Smooth muscle cell of bladder (primary cell): ENCODE measurements at places on chromosomes 5 and 9. TPM values are rescaled to one million over a fixed set of nuclear protein-coding genes. Genes with fewer than 3 reads are reported as not detected.

The MARCOL gene
- total RNA-seq = 4.0 and 8.3 TPM in 2 replicates

The RABEPK gene
- 40.5 and 41.2 TPM in 2 replicates for total RNA-seq

The TMOD1 gene
- total RNA-seq = 0.57 and 0.74 TPM in 2 replicates

The IL5 gene
- not detected in 2 replicates for total RNA-seq

The INSL6 gene
- total RNA-seq = not detected in 2 replicates

The IFNA2 gene
- total RNA-seq = not detected in 2 replicates

The GNA14 gene
- total RNA-seq = 0.57 and 1.4 TPM in 2 replicates

The WNT8A gene
- not detected in 2 replicates for total RNA-seq

The PCDHB15 gene
- 0.46 and 0.71 TPM in 2 replicates for total RNA-seq

The CHSY3 gene
- 7.7 and 14.1 TPM in 2 replicates for total RNA-seq

The RNF208 gene
- under 0.01 and 0.18 TPM in 2 replicates for total RNA-seq

The BTNL8 gene
- total RNA-seq = not detected in 2 replicates

The PCDHB13 gene
- total RNA-seq = 0.28 TPM in 2 replicates

The PELO gene
- 40.8 and 45.7 TPM in 2 replicates for total RNA-seq
